ENCODE measurements at places on chromosomes 3 and 15.

DNA sequence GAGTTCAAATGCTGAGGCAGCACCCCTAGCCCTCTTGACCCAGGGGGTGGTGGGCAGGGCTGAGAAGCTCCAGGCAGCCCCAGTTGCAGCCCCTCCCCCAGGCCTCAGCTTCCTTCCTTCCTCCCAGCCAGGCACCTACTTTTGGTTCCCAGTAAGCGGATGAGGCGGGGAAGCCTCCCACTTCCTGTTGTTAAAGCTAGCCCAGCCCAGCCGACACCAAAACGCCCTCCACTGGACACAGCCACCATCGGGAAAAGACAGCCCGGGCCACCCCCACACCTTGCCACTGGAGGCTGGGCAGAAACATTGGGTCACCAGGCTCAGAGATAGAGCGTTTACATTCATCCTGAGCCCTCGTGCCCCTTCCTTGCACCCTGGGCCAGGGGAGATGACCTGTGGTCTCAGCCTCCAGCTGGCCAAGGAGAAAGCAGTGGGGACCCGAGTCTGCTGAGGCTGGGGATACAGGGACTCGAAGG is 3.5 kb downstream of the DUSP7 start:
- DNase-seq, result no peak

DNA sequence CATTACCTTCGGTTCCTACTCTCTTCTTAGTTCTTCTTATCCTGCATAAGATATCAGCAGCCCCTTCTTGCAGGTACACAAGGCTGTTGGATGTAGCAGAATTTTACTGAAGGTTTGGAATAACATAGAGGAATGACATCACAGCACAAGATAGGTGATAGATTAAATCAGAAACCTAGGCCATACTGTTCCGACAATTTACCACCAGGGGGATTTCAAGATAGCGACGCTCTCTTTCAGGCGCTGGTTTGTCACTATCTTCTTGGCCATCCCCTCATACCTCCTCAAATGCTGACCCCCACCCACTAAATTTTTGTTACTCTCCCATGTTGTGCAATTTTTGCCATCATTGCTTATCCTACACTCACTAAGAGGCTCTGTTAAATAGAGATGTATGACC is 3.5 kb downstream of the SIDT1 start:
- DNase-seq, result no peak

DNA sequence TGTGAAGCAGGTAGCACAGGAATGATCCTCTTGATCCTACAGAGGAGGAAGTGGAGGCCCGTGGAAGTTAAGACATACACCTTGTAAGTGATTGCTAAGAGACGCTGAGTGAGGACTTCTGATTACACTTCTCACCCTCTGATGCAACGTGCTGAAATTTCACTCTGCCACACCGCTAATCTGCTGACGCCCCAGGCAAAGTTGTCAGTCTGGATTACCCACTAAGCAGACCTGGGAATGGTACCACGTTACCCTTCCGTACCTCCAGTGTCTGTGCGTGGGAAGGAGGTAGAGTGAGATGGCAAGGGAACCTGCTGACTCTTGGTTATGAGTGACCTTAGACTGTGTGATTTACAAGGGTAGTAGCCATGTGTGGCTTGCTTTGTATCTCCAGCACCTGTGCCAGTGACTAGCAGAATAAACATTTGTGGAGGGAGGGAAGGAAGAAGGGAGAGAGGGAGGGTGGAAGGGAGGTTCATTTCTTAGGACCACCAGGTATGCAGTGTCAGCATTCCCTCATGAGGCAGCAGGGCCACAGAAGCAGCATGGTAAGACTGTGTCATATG is 115.0 kb downstream of the ALDH1A2 start:
- DNase-seq, result no peak

DNA sequence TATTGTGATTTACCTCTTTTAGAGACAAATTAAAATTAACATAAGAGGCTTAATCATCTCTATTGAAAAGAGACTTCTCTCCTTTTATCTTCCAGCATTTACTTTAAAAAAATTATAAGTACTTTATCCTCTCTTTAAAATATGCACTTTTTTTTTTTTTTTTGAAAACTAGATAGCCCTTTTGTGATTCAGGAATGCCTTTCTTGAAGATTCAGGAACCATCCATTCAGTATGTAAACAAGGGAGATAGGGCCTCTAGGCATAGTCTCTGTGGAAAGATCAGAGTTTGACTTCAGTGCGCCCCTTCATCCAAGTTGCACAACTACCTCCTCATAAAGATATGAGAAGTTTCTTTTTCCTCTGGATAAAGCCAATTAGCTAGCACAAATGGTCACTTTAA is 1163.7 kb downstream of the SI start:
- DNase-seq, result no peak

GRCh38 chr15:94968133-94968532 is 736.8 kb downstream of the MCTP2 start:
- DNase-seq, result no peak

DNA sequence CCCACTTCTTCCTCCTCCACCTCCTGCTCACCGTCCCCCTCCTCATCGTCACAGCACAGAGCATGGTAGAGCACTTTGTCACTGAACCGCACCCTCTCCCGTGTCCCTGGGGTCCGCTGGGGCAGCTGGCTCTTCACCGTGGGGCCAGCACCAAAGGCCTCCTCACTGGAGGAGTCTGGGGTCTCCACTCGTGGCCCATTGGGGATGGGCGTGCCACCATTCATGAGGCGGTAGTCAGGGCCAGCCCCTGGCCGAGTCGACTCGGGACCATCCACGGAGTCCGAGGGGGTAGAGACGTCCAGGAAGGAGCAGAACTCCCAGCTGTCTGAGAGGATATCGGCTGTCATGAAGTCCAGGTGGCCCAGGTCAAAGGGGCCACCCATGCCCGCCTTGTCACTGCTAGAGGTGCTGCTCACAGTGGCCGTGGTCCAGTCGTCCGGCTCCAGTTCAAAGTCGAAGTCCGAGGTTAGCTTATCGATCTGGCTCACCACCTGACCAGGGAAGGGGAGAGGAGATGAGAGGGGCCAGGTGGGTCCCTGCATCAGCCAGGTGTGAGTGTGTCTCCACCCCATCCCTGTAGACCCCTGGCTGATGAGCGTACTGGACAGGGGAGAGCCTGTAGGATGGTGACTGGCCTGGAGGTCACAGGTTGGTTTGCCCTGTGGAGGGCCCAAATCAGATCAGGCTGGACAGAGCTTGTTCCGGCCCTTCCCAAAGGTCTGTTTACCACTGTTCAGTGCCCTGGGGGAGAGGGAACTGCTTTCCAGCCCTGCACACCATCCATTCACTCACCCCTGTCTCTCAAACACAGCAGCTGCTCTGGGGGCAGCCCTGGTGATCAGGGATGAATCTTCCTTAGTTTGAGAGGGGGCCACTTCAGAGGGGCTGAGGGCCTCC is 12.8 kb downstream of the INSYN1 start:
- no peak for DNase-seq

DNA sequence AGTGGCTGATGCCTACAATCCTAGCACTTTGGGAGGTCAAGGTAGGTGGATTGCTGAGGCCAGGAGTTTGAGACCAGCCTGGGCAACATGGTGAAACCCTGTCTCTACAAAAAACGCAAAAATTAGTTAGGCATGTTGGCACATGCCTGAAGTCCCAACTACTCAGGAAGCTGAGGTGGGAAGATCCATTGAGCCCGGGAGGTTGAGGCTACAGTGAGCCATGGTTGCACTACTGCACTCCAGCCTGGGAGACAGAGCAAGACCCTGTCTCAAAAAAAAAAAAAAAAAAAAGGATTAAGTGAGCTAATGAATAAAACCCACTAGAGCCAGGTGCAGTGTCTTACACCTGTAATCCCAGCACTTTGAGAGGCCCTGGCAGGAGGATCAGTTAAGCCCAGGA is 6.7 kb upstream of the SEC11A start:
- no peak for DNase-seq

DNA sequence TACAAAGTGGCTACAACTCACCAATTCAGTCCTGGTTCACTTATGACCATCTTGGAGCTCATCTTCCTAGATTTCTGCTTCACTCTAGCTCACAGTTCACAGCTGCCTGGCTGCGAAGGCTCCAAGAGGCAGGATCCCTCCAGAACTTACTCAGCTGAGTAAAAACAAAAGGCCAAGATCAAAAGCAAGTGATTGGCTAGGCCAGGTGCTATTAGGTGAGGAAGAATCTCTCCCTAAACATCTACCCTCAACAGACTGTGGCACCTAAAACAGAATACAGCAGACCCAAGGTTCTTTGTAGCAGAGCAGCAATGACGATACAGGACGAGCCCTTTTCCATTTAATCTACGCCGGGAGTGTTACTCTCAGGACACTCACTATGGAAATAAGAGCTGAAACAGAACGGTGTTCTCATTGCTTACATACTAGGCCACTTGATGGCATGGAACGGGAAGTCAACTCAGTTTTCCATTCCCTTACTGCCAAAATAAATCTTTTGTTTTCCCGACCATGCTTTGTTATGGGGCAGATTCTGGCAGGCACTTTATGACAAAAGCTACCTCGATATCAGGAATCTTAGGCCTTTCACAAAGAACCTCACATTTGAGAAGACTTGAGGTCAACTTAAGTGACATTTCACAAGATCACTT is 901 bp downstream of the ICE2 start:
- no peak for DNase-seq

GRCh38 chr3:140588558-140588957 is 89.3 kb upstream of the TRIM42 start:
- DNase-seq, result no peak

- no peak for DNase-seq
Measured at GRCh38 chr15:43194795-43195194, 9.6 kb downstream of the CCNDBP1 start.

Measured in SK-N-DZ (cell line).